Purkinje cell (primary cell): ENCODE measurements at places on chromosomes 11 and 22. TPM values are rescaled to one million over a fixed set of nuclear protein-coding genes. Genes with fewer than 3 reads are reported as not detected.

Gene BDNF
- 0.91 and 3.8 TPM in 2 replicates for polyA plus RNA-seq

Gene CCDC116
- not detected in 2 replicates for polyA plus RNA-seq

Gene PANX3
- not detected in 2 replicates for polyA plus RNA-seq

Gene RBMXL2
- polyA plus RNA-seq: not detected in 2 replicates

Gene CALCA
- polyA plus RNA-seq: not detected in 2 replicates

Gene TLCD5
- 9.6 and 10.4 TPM in 2 replicates for polyA plus RNA-seq

Gene DDT
- 73.3 and 78.1 TPM in 2 replicates for polyA plus RNA-seq

Gene NAALADL1
- polyA plus RNA-seq: not detected in 2 replicates

Gene TIMP3
- polyA plus RNA-seq: 1.7 and 4.4 TPM in 2 replicates

Gene HORMAD2
- 1.3 TPM in 1 of 2 replicates, not detected in the other for polyA plus RNA-seq

Gene FREY1
- polyA plus RNA-seq: not detected in 2 replicates

Gene SPON1
- polyA plus RNA-seq: 4.3 and 5.0 TPM in 2 replicates

Gene SCN4B
- polyA plus RNA-seq: 5.4 and 7.2 TPM in 2 replicates

Gene BTG4
- polyA plus RNA-seq: not detected in 2 replicates

Gene UBE4A
- polyA plus RNA-seq: 32.6 and 45.9 TPM in 2 replicates

Gene IL10RA
- polyA plus RNA-seq: not detected in 2 replicates

Gene PRAME
- not detected in 2 replicates for polyA plus RNA-seq

Gene ANGPTL5
- polyA plus RNA-seq: 0.42 and 1.3 TPM in 2 replicates

Gene GNAZ
- 24.5 and 27.3 TPM in 2 replicates for polyA plus RNA-seq

Gene HBG2
- 7.9 TPM in 1 of 2 replicates, not detected in the other for polyA plus RNA-seq

Gene RIC3
- polyA plus RNA-seq: 62.9 and 66.1 TPM in 2 replicates

Gene OR10S1
- polyA plus RNA-seq: not detected in 2 replicates

Gene ZNF70
- 0.15 TPM in 1 of 2 replicates, not detected in the other for polyA plus RNA-seq

Gene OR2AG2
- 0.07 and 3.3 TPM in 2 replicates for polyA plus RNA-seq

Gene C11orf97
- not detected in 2 replicates for polyA plus RNA-seq

Gene OR5T3
- polyA plus RNA-seq: not detected in 2 replicates

Gene OR52K1
- polyA plus RNA-seq: not detected in 2 replicates

Gene PIWIL4
- 0.34 TPM in 1 of 2 replicates, not detected in the other for polyA plus RNA-seq

Gene TMPRSS13
- not detected in 2 replicates for polyA plus RNA-seq

Gene APOL1
- 0.17 TPM in 1 of 2 replicates, not detected in the other for polyA plus RNA-seq

Gene DCUN1D5
- polyA plus RNA-seq: 160 and 235 TPM in 2 replicates

Gene DDTL
- polyA plus RNA-seq: 1.4 and 2.6 TPM in 2 replicates

Gene PRRG4
- 0.07 and 0.36 TPM in 2 replicates for polyA plus RNA-seq

Gene MRPL21
- 213 and 239 TPM in 2 replicates for polyA plus RNA-seq

Gene APOL5
- polyA plus RNA-seq: not detected in 2 replicates

Gene BAIAP2L2
- polyA plus RNA-seq: not detected in 2 replicates
